ENCODE measurements at places on chromosomes 7 and 10.
A peak's percentile ranks its signal among the peaks of the same experiment; 100 is the strongest.

GRCh38 chr7:70574970-70575799 lies 556.8 kb upstream of the GALNT17 start:
- no peaks in the 10 kb centered on the region for H3K36me3 ChIP-seq
- no peak for DNase-seq
- no peak overlapping the region for H3K4me3 ChIP-seq
- no peaks in the 10 kb centered on the region for H3K4me1 ChIP-seq

DNA sequence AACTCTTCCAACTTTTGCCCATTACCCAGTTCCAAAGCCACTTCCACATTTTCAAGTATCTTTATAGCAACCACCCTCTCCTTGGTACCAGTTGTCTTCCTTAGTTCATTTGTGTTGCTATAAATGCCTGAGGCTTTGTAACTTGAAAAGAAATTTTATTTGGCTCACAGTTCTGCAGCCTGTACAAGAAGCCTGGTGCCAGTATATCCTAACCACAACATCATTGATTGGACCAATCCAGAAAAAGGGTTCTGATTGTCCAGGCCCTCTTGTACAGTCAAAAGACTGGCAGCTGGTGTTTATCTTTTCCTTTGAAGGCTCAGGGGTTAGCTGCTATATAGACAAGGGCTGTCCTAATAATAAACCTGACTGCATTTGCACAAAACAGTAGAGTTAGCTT lies 21.1 kb upstream of the ABCC2 start:
- H3K27ac ChIP-seq: no peak overlapping the region
- peaks cover 12% of the 10 kb centered on the region for H3K36me3 ChIP-seq
- H3K4me3 ChIP-seq: no peak overlapping the region
- H3K27me3 ChIP-seq: no peaks in the 10 kb centered on the region
- DNase-seq: no peak
- peaks cover 8% of the 10 kb centered on the region for H3K4me1 ChIP-seq

- H3K36me3 ChIP-seq: no peaks in the 10 kb centered on the region
- H3K4me1 ChIP-seq: no peaks in the 10 kb centered on the region
- no peak for DNase-seq
Observed at GRCh38 chr7:88243345-88243909, 23.6 kb upstream of the SRI start.

- DNase-seq: no peak
- no peaks in the 10 kb centered on the region for H3K4me1 ChIP-seq
- no peaks in the 10 kb centered on the region for H3K36me3 ChIP-seq
- H3K27me3 ChIP-seq: peaks cover 13% of the 10 kb centered on the region
- H3K27ac ChIP-seq: no peak overlapping the region
- no peak overlapping the region for H3K4me3 ChIP-seq
Observed at GRCh38 chr10:126060261-126060931, 164.0 kb downstream of the FANK1 start.

DNA sequence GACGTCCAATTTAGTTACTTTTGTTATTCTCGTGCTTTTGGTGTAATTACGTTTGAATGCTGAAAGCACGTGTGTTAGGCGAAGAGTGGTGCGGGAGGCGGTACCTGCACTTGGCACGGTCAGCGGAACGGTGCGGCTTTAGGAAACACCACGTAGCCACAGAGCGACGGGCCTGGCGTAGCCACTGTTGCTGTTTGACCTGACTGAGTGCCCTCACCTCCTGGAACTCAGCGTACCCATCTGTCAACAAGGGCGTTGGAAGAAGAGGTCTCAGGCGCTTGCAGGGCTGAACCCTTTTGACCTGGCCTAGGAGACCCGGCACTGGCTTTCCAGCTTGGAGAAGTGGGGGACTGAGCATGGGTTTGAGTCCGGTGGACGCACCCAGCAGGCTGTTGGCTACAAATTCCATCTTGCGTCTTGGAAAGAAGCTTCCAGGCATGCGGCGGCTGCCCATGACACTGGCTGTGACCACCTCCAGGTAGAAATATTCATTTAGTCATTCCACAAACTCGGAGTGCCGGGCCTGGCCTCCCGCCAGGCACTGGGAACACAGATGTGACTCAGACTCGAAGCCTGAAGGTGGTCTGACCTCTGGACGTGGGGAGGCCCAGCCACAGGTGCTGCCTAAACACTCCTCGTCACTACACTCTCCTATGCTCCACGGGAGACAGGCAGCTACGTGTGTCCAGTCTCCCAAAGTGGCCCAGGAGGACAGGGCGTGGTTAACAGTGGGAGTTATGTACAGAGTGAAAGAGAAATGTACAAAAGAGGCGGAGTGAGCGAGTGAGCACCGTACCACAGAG lies 22.2 kb downstream of the FAM20C start:
- H3K27me3 ChIP-seq: no peaks in the 10 kb centered on the region
- H3K27ac ChIP-seq: no peak overlapping the region
- DNase-seq: no peak
- no peaks in the 10 kb centered on the region for H3K4me1 ChIP-seq

DNA sequence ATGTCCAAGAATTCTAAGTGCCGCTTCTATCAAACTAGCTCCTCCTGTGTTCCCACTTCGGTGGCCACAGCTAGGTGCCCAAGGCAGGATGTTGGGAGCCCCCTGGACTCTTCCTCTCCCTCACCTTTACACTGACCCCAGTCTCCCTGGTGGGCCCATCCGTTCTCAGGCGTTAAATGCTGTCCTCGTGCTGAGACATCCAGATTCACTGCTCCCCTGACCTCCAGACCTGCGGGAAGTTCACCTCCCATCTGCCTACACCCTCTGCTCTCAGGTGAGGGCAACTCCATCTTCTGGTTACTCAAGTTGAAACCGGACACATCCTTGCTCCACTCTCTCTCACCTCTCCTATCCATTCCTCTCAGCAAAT lies 114.3 kb downstream of the ARHGAP22 start:
- peaks cover 6% of the 10 kb centered on the region for H3K4me1 ChIP-seq
- H3K4me3 ChIP-seq: no peak overlapping the region
- no peak for DNase-seq
- H3K27ac ChIP-seq: no peak overlapping the region

- H3K27ac ChIP-seq: no peak overlapping the region
- DNase-seq: no peak
- H3K4me3 ChIP-seq: no peak overlapping the region
- H3K4me1 ChIP-seq: no peaks in the 10 kb centered on the region
- H3K27me3 ChIP-seq: no peaks in the 10 kb centered on the region
Observed at GRCh38 chr7:98294798-98295382, 13.4 kb downstream of the BRI3 start.

DNA sequence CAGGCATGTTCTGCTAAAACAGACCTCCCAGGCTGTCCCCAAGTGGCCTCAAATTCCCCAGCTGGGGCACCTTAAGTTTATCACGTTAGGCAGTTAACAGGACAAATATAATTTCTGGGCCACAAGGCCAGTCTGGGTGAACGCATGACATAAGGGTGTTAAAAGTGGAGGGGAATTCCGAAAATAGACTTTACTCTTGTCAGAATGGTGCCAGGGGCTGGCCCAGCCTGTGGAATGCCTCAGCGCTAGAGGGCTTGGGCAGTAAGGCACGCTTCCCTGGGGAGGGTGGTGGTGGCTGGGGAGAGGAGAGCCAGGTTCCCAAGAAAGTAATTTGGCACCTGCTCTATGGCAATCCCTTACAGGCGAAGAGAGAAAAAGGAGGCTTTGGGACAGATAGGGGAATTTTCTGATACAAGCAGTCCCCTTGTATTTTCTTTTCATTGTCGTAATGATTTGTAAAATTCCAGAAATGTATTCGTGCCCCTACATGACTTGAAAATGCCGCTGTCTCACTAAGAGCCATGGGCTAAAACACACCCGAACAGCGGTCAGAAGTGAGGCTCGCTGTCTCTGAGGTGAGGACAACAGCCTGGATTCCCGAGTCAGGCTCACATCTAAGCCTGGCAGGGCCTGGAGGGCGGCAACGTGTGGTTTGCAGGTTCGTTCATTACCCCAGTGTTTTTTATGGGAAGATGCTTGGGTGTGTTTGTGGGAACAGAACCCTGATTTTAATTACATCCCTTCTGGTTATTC lies 463.2 kb upstream of the GALNT17 start:
- H3K36me3 ChIP-seq: no peaks in the 10 kb centered on the region
- DNase-seq: no peak
- H3K4me3 ChIP-seq: peak overlapping the region; percentile 23
- peaks cover 25% of the 10 kb centered on the region for H3K4me1 ChIP-seq
- H3K27me3 ChIP-seq: no peaks in the 10 kb centered on the region

GRCh38 chr10:112429654-112430230 lies 17.0 kb downstream of the ZDHHC6 start:
- H3K36me3 ChIP-seq: peaks cover 55% of the 10 kb centered on the region
- H3K27me3 ChIP-seq: no peaks in the 10 kb centered on the region
- H3K27ac ChIP-seq: peak overlapping the region; percentile 63
- no peak overlapping the region for H3K4me3 ChIP-seq
- no peak for DNase-seq

GRCh38 chr7:28804990-28805389 lies 153.1 kb downstream of the TRIL start:
- no peak overlapping the region for H3K4me3 ChIP-seq
- H3K4me1 ChIP-seq: no peaks in the 10 kb centered on the region
- H3K27me3 ChIP-seq: peaks cover 21% of the 10 kb centered on the region
- H3K36me3 ChIP-seq: peaks cover 2% of the 10 kb centered on the region
- DNase-seq: no peak

GRCh38 chr10:93873420-93874115 lies 20.2 kb upstream of the SLC35G1 start:
- no peak overlapping the region for H3K27ac ChIP-seq
- H3K36me3 ChIP-seq: no peaks in the 10 kb centered on the region
- no peaks in the 10 kb centered on the region for H3K4me1 ChIP-seq
- H3K27me3 ChIP-seq: peaks cover 74% of the 10 kb centered on the region
- DNase-seq: no peak

DNA sequence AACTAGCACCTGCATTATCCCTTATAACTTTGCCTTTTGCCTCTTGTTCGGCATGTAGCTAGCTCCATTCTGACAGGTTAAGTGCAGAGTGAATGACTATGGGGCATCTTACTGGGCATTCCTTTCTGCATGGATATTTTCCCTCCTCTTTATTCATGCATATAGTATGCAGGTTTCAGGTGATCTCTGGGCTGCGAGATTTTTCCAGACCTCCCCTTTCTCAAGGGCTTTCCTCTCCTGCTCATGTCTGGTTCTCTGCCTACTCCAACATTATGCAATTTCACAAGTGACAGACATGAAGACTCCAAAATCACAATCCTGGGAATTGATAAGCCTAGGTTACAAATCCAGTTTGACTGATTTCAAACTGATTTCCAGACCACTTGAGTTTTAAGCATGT lies 503.8 kb downstream of the NXPH1 start:
- no peaks in the 10 kb centered on the region for H3K27me3 ChIP-seq
- H3K27ac ChIP-seq: no peak overlapping the region
- no peaks in the 10 kb centered on the region for H3K4me1 ChIP-seq
- H3K4me3 ChIP-seq: no peak overlapping the region

GRCh38 chr7:42677751-42678699 lies 233.8 kb downstream of the C7orf25 start:
- H3K4me3 ChIP-seq: no peak overlapping the region
- H3K27me3 ChIP-seq: peaks cover 19% of the 10 kb centered on the region
- no peaks in the 10 kb centered on the region for H3K4me1 ChIP-seq
- no peaks in the 10 kb centered on the region for H3K36me3 ChIP-seq
- no peak for DNase-seq

GRCh38 chr10:73889014-73889413 lies 14.7 kb upstream of the CAMK2G start:
- no peak for DNase-seq
- H3K4me1 ChIP-seq: peaks cover 11% of the 10 kb centered on the region
- H3K27ac ChIP-seq: no peak overlapping the region
- no peaks in the 10 kb centered on the region for H3K27me3 ChIP-seq
- H3K36me3 ChIP-seq: no peaks in the 10 kb centered on the region

- H3K4me1 ChIP-seq: no peaks in the 10 kb centered on the region
- H3K27me3 ChIP-seq: no peaks in the 10 kb centered on the region
- peaks cover 4% of the 10 kb centered on the region for H3K36me3 ChIP-seq
- DNase-seq: no peak
- no peak overlapping the region for H3K27ac ChIP-seq
- H3K4me3 ChIP-seq: no peak overlapping the region
Observed at GRCh38 chr7:131157530-131158243, 170.0 kb upstream of the MKLN1 start.

- H3K27ac ChIP-seq: no peak overlapping the region
- no peak for DNase-seq
- H3K4me1 ChIP-seq: peaks cover 33% of the 10 kb centered on the region
- no peaks in the 10 kb centered on the region for H3K27me3 ChIP-seq
- H3K4me3 ChIP-seq: no peak overlapping the region
Observed at GRCh38 chr10:70834441-70835151, 18.8 kb downstream of the SGPL1 start.

GRCh38 chr7:43926798-43927123 lies 525 bp downstream of the UBE2D4 start:
- H3K27ac ChIP-seq: peak overlapping the region; percentile 94
- H3K4me1 ChIP-seq: peaks cover 22% of the 10 kb centered on the region
- no peaks in the 10 kb centered on the region for H3K27me3 ChIP-seq
- H3K36me3 ChIP-seq: peaks cover 8% of the 10 kb centered on the region
- H3K4me3 ChIP-seq: peak overlapping the region; percentile 85

- H3K4me1 ChIP-seq: peaks cover 14% of the 10 kb centered on the region
- no peaks in the 10 kb centered on the region for H3K27me3 ChIP-seq
- DNase-seq: no peak
- H3K36me3 ChIP-seq: no peaks in the 10 kb centered on the region
- peak overlapping the region; percentile 61 for H3K4me3 ChIP-seq
Observed at GRCh38 chr7:151936207-151936606, 20.0 kb upstream of the GALNTL5 start.

GRCh38 chr10:129647590-129647989 lies 180.5 kb downstream of the MGMT start:
- H3K4me1 ChIP-seq: no peaks in the 10 kb centered on the region
- H3K27ac ChIP-seq: no peak overlapping the region
- no peaks in the 10 kb centered on the region for H3K36me3 ChIP-seq
- DNase-seq: no peak
- no peaks in the 10 kb centered on the region for H3K27me3 ChIP-seq

- DNase-seq: no peak
- no peaks in the 10 kb centered on the region for H3K36me3 ChIP-seq
- H3K4me3 ChIP-seq: no peak overlapping the region
- H3K27me3 ChIP-seq: peaks cover 78% of the 10 kb centered on the region
Observed at GRCh38 chr7:122310119-122311021, 5.8 kb upstream of the FEZF1 start.

GRCh38 chr10:84267503-84268126 lies 22.8 kb downstream of the RGR start:
- H3K4me1 ChIP-seq: peaks cover 5% of the 10 kb centered on the region
- peaks cover 32% of the 10 kb centered on the region for H3K27me3 ChIP-seq
- H3K27ac ChIP-seq: no peak overlapping the region
- no peak overlapping the region for H3K4me3 ChIP-seq
- H3K36me3 ChIP-seq: peaks cover 1% of the 10 kb centered on the region
- DNase-seq: peak; percentile 58

DNA sequence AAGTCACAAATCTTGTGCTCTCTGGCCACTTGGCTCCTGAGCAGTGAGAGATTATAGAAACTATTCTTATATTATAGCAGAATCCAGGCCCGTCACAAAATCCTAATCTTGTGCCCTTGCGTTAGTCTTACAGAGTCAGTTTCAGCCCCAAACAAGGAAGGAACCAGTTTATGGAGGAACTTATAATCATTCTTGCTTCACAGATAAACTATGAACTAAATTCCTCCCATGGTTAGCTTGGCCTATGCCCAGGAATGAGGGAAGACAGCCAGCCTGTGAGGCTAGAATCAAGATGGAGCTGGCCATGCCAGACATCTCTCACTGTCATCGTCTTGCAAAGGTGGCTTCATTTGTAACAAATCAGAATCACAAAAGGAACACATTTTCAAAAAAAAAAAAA lies 199.7 kb upstream of the PITRM1 start:
- no peaks in the 10 kb centered on the region for H3K36me3 ChIP-seq
- H3K4me1 ChIP-seq: no peaks in the 10 kb centered on the region
- H3K27ac ChIP-seq: no peak overlapping the region
- DNase-seq: no peak
- peaks cover 37% of the 10 kb centered on the region for H3K27me3 ChIP-seq

GRCh38 chr10:75234683-75235374 lies 928 bp downstream of the COMTD1 start:
- H3K4me3 ChIP-seq: peak overlapping the region; percentile 75
- no peaks in the 10 kb centered on the region for H3K27me3 ChIP-seq
